ENCODE measurements at places on chromosomes 12 and 14. TPM values are rescaled to one million over a fixed set of nuclear protein-coding genes. Genes with fewer than 3 reads are reported as not detected.

TAS2R9 gene
- total RNA-seq = 1.2 TPM

GRCh38 chr14:56666294-56666693 lies 86.7 kb downstream of the TMEM260 start:
- no peak for DNase-seq

UBE3B gene
- total RNA-seq = 24.3 TPM

DNA sequence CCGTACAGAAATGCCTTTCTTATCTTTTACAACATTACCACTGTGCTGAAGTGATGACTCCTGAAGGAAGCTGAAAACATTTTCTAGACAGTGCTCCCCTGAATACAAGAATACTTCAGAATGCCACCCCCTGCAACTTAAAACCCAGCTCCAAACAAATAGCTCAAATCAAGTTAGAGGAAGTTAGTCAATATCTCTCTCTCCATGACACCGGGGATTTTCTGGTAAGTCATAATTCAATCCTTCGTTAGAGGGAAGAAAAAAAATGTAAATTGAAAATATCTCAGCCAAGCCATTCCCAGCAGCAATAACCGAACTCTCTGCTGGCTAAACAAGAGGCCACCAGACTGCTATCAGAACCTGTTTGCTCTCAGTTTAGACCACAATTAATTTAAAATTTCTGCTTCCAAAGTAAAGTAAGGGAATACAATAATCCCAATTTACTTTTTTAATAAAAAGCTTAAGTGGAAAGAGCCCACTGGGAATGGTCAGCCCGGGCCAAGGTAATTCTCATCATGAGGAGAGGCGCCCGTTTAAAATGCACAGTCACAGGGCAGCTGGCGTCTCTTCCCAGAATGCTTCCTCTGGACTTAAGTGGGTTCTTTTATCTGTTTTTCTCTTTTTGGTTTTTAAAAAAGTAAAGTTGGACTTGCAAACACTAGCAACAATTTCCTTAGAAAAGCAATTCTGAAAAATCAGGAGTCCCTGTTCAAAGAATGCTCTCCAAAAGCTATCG lies 710.1 kb upstream of the STXBP6 start:
- no peak for DNase-seq

DNA sequence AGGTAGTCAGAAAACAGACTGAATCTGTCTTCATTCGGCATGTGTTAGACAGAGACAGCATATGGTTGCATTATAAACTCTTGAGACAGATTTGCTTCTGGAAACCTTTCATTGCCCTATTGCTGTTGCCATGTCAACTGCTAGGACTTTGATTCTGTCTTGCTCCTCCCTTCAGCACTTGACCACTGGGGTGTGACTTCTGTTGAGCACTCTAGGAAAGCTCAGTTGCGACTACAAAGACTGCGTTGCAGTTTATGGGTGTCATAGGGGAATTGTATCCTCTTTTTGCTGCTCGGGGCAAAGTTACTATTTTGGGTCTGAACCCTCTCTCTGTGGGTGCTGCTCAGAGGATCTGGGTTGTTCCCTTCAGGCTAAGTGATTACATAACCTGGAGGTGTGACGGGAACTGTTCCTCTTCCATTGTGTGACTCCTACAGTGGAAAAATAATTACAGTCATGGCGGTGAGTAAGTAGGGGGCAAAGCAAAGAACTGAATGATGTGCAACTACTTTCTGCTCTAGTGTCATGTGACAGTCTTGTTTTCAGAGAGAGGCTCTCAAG lies 44.3 kb upstream of the TRIM9 start:
- peak; percentile 48 for DNase-seq

DNA sequence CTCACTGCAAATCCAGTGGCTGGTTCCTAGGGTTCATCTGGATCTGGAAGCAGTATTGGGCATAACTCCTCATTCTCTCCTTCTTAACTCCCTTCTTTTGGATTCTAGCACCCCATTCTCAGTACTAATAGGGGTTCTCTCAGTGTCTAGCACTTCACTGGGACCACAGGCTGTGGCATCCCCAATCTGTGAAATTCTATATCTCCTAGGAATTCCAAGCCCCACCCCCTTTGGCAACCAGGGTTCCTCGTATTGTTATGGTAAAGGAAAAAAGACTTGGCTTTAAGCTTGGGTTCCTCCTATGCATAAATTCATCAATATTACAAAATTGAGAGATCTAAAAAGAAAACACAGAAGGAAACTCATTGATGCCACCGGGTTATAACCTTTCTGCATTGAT lies 45.0 kb upstream of the FBXO21 start:
- DNase-seq = no peak

DNA sequence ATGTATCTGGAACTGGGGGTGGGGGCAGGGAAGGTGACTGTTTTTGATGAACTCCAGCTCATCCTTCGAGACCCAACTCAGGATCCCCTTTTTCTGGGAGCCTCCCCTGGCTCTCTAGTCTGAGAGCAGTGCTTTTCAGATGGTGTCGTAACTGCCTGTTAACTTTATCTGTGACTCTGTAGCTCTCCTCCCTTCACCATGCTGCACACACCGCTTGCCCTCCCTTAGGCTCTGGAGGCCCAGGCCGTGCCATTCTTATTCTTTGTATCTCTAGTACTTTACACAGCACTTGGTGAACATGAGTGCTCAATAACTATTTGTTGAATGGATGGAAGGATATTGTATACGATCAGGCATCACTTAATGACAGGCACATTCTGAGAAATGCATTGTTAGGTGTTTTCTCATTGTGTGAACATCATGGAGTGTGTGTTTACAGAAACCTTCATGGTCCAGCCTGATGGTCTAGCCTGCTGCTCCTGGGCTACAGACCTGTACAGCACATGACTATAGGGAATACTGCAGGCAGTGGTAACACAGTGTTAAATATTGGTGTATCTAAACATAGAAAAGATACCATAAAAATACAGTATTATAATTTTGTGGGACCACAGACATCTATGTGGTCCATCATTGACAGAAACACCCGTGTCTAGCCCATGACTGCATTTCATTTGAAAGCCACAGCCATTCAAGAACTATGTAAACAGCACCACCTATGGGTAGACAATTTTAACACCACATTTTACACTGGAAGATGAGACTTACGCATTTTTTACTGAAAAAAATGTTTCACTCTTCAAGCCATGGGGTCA lies 91.8 kb downstream of the EML1 start:
- no peak for DNase-seq

GRCh38 chr14:106087837-106088236 lies 561.5 kb downstream of the TMEM121 start:
- DNase-seq = no peak

DNA sequence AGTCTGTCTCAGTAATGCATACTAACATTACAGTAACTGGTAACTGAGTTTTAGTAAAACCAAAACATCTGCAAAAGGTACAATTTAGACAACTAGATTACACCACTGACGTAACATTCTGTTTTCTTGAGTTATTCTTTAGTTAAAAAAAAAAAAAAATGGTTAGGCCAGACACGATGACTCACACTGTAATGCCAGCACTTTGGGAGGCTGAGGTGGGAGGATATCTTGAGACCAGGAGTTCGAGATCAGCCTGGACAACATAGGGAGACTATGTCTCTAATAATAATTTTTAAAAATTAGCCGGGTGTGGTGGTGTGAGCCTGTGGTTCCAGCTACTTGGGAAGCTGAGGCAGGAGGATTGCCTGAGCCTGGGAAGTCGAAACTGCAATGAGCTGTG lies 34.1 kb downstream of the AP5M1 start:
- DNase-seq = no peak

- no peak for DNase-seq
Measured at GRCh38 chr12:71587012-71587411, 76.6 kb downstream of the ZFC3H1 start.

DNA sequence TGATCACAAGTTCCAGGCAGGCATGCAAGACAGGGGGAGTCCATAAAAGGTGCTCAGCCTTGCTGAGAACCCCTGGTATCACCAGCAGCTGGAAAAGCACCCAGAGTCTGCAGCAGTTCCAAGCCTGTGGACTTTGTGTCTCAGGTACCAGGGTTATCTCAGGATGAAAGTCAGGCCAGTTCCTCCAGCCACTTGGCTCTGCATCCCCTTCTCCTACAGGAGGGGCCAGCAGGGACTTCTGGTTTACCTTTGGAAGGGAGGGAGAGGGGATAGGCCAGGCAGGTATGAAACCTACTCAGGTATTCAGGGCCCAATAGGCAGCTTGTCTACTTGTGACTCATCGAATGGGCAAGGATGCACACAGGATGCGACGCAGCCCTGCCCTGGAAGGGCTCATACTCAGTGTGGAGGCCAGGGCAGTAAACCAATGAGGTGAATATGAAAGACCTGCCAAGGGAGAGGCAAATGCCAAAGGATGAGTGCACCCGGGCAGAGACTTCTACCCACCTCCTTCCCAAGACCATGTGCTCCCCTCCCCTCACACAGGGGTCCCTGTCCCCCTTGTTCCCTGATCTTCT lies 148.2 kb downstream of the SLC38A6 start:
- DNase-seq = no peak

AKAP3 gene
- 2.7 TPM for total RNA-seq

GRCh38 chr14:78173346-78174035 lies 3.3 kb downstream of the NRXN3 start:
- DNase-seq = no peak

DNA sequence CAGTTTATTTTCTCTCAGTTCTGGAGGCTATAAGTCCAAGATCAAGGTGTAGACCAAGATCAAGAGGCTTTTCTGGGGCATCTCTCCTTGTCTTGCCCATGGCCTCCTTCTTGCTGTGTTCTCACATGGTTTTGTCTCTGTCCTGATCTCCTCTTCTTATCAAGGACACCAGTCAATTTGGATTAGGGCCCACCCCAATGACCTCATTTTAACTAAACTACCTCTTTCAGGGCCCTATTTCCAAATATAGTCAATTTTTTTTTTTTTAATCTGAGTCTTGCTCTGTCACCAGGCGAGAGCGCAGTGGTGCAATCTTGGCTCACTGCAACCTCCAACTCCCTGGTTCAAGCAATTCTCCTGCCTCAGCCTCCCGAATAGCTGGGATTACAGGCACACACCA lies 50.8 kb downstream of the TSHR start:
- DNase-seq = no peak

GRCh38 chr12:6084261-6084968 lies 40.1 kb downstream of the VWF start:
- DNase-seq = no peak

RD3L gene
- total RNA-seq = not detected

DNA sequence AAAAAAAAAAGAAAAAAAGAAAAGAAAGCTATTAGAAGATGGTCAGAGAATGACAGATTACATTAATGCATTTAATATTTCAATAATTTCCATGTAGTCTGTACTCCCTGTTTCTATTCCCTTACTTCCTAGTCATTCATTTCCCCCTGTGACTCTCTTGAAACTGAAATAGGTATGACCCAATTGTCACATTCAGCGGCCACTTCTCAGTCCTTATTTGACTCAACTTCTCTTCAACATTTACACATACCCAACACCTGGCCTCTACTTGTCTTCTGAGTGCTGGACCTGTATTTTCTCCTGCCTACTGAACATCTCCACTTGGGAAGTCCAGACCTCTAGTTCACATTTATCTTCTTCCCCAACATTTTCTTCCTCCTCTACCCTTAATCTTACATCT lies 7.2 kb downstream of the EEA1 start:
- no peak for DNase-seq

ATP23 gene
- total RNA-seq = 7.5 TPM

NTN4 gene
- 44.3 TPM for total RNA-seq

NPFF gene
- not detected for total RNA-seq

DNA sequence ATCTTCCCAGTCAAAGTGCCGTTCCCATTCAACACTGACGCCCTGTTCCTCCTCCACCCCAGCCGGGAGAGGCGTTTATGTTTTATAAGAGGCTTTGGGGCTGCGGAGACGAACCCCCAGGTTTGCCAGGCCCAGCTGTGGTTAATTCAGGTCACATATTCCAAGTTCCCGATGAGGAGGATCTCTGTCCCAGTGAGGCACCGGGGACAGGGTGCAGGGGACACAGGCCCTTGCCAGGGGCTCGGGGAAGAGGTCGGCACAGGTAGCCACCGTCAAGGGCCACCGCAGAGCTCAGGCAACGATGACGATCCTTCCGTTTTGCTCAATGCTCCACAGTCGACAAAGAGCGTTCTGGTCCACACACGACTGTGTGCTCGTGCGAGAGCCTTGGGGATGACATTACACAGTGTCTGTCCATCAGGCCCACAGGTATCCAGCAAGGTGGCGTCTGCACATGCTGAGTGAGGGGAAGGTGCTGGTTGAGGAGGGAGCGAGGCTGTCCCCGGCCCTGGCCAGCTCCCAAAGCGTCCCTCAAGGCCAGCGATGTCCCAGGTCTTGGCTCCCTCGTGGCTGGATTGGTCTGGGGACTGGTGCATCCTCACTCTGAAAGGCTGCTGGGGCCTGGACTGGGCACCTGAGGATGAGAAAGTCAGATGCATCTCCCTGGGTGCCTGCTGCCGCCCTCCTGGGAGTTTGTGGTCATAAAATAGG lies 189.2 kb upstream of the C14orf180 start:
- no peak for DNase-seq

GRCh38 chr12:46224386-46224785 lies 44.5 kb downstream of the SLC38A1 start:
- DNase-seq = no peak

KRT78 gene
- 1.9 TPM for total RNA-seq

CINP gene
- total RNA-seq = 23.1 TPM

- no peak for DNase-seq
Measured at GRCh38 chr12:98939926-98940325, 294.8 kb downstream of the APAF1 start.

NUAK1 gene
- 40.6 TPM for total RNA-seq

- DNase-seq = no peak
Measured at GRCh38 chr12:120872487-120872886, 31.7 kb downstream of the SPPL3 start.

ZFHX2 gene
- total RNA-seq = 1.2 TPM

- no peak for DNase-seq
Measured at GRCh38 chr12:124664395-124665111, 97.1 kb upstream of the NCOR2 start.

CLEC4E gene
- total RNA-seq = not detected

Measured in occipital lobe (tissue), 3 donors.